ENCODE measurements at places on chromosomes 7 and 10.

GRCh38 chr10:128147669-128148068 lies 21.4 kb upstream of the MKI67 start:
- no peak for DNase-seq

GRCh38 chr10:79488870-79489269 lies 23.5 kb upstream of the EIF5AL1 start:
- DNase-seq = no peak

GRCh38 chr7:130683026-130683425 lies 3.3 kb downstream of the TSGA13 start:
- no peak for DNase-seq

GRCh38 chr10:127849921-127850320 lies 42.8 kb downstream of the CLRN3 start:
- DNase-seq = no peak

DNA sequence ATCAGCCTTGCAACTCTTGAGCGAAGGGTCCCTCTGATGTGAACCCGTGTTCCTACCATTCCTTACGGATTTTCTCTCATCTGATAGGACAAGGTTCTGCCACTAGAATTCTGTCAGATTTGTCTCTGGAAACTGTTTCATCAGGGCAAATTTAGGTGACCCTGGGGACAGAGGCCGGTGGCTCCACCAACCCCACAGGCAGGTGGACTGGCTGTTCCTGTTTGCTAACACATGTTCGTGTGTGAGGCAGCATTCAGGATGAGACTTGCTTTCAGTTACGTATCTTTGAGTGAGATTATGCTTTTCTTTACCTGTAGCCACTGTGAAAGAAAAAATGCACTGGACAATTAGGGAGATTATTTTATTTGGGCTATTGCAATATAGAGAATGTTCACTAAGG lies 449.9 kb downstream of the INHBA start:
- no peak for DNase-seq

DNA sequence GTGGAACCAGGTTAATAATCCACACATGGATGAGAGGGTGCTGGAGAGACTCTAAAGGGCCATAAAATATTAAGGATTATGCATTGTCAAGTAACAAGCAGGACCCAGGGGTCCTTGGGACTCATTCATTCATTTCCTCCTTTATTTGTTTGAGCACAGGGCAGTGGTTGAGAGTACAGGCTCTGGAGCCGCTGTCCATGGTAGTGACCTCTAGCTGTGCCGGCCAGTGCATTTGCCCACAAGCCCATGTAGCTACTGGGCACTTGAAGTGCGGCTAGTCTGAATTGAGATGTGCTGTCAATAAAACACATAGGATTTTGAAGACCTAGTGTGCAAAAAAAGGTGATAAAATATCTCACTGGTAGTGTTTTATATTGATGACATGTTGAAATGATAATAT lies 137.6 kb downstream of the C10orf105 start:
- no peak for DNase-seq

GRCh38 chr7:139511315-139511714 lies 12.2 kb upstream of the CLEC2L start:
- no peak for DNase-seq

DNA sequence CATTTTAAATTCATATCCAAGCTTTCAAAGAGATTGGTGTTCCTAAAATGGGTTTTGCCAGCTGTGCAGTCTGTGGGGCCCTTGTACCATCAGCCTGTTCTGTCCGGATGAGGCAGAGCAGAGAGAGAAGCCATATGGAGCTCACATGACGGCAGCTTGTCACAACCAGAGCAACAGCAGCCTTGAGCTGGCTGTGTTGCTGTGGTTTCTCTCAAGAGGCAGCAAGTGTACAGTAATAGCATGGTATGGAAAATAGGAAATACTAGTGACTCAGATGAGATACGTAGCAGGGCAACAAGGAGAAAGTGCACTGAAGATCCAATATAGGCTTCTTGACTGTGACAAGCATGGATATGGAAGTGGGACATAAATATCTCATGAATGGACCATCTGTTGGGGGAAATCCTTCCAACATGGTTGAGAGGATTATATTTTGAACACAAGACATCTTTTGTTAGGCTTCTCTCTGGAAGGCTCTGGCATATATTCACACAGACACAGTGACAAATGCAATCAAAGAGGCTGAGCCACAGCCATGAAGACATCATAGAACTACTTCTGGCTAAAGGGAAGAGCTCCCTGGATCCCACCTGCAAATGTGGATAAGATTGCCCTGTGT lies 251.0 kb upstream of the TAC1 start:
- DNase-seq = no peak

- no peak for DNase-seq
Observed at GRCh38 chr7:47493976-47494911, 87.7 kb downstream of the TNS3 start.

DNA sequence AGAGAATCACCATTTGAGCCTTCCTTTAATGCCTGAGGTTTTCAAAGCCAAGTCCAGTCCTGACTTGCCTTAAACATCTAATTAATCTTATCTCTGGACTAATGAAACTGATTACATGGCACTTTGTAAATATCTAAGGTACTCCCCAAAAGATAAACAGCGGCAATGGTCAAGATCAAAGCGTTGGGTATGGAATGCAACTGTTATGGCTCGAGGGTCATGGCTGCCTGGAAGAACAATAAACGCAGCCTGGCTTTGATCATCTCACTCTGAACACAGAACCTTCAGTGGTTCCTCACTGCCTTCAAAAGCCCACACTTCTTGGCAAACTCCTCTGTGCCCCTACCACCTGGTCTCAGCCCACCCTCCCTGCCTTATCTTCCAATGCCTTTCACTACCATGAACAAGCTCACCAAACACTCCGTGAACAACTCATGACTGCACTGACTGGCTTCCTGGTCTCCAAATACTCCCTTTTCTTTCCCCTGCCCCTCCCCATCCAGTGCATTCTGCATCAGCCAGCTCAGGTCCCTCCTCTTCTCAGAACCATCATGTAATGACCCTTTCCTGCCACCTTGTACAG lies 150.2 kb upstream of the NFE2L3 start:
- DNase-seq = no peak

GRCh38 chr7:27106181-27106900 lies 3.9 kb upstream of the HOXA2 start:
- no peak for DNase-seq

DNA sequence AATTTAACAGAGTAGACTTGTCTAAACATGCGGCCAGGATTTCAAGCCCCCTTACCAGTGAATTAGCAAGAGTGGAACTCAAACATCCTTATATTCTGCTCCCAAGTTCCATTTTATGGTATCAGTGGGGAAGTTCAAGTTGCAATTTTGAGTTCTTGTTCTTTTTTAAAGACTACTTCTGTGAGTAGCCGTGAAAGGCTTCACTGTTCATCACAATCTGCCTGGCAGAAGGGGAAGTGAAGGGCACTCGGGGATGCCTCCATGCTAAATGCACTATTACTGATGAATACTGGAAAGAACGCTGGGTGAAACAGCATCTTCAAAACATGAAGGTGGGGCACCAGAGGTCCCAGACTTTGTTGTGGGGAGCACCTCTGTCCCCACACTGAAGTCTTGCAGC lies 22.4 kb upstream of the FGL2 start:
- DNase-seq = no peak

GRCh38 chr7:26700386-26700785 lies 164.0 kb downstream of the SKAP2 start:
- DNase-seq = no peak

DNA sequence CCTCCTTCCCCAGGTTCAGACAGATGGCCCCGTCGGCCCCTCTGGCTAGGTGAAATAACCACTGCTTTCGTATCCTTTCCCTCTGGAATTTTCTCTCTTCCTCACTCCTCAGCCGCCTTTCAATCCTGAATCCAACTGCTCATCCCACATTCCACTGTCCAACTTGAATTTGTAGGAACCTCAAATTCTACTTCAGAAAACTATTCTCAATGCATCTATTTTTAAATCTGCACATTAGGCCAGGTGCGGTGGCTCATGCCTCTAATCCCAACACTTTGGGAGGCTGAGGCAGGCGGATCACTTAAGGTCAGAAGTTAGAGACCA lies 78.9 kb downstream of the ITIH5 start:
- DNase-seq = no peak

DNA sequence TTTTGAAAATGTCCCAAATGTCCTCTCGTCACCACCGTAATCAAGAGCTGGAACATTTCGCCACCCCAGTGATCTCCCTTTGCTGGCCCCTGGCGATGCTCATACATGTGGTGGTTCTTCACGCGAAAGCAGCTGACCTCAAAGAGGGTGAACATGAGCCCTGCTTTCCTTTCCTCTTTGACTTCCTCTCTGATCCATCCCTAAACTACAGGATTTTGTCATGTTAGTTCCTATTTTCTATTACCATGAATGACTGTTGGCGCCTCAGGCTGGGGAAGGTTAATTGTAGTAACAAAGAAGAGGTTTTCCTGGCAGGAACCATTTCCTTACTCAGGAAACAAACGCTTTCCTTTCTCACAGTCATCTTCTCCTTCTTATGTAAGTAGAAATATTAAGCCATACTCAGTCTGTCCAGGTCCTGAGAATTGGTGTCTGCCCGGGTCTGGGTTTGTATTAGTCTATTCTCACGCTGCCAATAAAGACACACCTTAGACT lies 114.5 kb downstream of the INSYN2A start:
- DNase-seq = no peak

DNA sequence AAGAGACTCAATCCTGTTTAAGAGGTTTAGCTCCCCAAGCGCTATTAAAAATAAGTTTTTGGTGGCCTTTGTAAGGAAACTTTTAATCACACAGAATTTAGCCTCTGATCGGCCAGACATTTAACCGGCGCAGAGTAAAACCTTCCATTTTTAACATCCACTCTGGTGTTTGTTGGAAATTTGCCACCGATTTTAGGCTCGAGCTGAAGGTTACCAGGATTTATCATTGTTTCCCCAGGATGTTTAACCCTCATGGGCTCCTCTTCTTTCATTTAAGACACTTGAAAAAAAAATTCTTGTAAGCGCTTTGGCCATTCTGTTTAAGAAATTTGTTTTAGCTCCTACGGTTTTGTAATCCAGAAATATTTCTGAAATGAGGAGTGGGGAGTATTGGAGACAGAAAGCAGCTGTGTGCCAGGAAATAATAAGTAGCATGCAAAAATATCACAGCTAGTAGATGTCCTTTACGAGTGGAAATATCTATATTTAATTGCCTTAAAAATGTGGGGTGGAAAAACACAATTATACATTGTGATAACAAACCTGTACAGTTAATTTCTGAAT lies 3.4 kb downstream of the NEUROD6 start:
- no peak for DNase-seq

DNA sequence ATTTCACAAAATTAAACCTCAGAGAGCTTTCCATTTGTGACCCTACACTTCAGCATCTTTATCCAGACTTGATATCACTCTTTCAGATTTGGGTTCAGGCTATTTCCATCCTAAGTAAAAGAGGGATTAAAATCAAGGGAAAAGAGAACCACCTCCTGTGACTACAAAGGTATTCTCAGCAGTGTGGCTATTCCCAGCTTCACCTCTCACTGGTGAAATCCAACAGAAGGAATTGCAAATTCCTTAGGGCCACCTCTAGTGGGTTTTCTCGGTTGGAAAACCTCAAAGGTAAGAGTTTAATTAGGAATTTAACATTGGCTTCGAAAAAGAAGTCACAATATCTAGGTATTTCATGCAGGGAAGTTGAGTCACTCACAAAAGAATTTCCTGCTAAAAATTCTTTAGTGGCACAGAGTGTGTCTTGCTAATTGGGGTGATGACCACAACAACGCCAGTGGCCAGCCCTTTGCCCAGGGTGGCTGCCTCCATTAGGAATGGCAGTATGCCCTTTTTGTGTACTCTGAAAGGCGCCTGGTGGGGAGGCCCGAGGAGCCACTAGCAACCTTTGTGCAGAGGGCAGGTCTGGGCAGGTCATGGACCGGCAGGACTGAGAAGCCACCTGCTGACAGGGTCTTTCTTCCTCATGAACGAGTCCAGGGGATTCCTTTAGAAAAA lies 52.2 kb downstream of the SEM1 start:
- no peak for DNase-seq

GRCh38 chr7:51198654-51199053 lies 118.0 kb downstream of the COBL start:
- no peak for DNase-seq

DNA sequence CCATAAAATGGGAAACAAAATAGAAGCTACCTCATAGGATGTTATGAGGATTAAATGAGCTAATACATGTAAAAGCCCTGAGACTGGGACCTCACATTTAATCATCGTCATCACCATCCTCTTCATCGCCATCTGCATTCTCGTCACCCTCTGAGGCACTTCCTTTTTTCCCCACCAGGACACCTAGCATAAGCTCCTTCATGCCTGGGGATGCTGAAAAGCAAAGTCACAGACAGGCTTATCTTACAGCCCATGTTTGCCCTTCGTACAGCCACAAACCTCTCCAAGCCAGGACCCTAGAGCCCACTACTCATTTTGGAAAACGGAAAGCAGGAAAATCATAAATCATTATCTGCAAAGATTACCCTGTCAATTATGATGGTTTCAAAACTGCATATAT lies 249.6 kb downstream of the GPAM start:
- DNase-seq = no peak

- DNase-seq = no peak
Observed at GRCh38 chr7:139829775-139830117, 682 bp downstream of the TBXAS1 start.

DNA sequence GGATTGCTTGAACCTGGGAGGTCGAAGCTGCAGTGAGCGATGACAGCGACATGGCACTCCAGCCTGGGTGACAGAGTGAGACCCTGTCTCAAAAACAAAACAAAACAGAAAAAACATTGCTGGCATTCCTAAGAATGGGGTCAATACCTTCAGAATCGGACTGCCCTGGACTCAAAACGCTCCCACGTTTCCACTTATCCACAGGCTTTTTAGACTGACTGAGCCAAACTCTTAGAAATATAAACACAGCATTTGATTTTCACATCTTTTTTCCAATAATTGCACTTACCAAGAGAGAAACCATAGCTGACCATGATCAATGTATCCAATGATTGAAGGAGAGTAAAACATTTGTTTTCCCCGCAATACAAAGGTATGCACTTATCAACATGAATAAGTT lies 59.5 kb upstream of the CUX1 start:
- DNase-seq = no peak

GRCh38 chr7:91343996-91344629 lies 79.9 kb downstream of the FZD1 start:
- DNase-seq = no peak

- no peak for DNase-seq
Observed at GRCh38 chr10:24208661-24209431, at the start of gene KIAA1217. Gene KIAA1217, plus strand, starts transcription at chr10:24209138. Its CDS starts 56 bp downstream, at chr10:24209194.

GRCh38 chr10:112182784-112183328 lies 709 bp downstream of the GPAM start:
- no peak for DNase-seq

GRCh38 chr10:100325158-100325557 lies 4.9 kb downstream of the PKD2L1 start:
- DNase-seq = no peak

GRCh38 chr10:31669357-31669756 lies 259.3 kb downstream of the ARHGAP12 start:
- no peak for DNase-seq

- no peak for DNase-seq
Observed at GRCh38 chr10:26323219-26323618, 106.6 kb downstream of the GAD2 start.

GRCh38 chr10:3811291-3811870 lies 26.4 kb upstream of the KLF6 start:
- DNase-seq = no peak

GRCh38 chr10:11098666-11099065 lies 81.0 kb downstream of the CELF2 start:
- DNase-seq = no peak

- no peak for DNase-seq
Observed at GRCh38 chr7:47346377-47346914, 235.5 kb downstream of the TNS3 start.
